NCI-H1694 (cell line): ENCODE measurements at places on chromosomes 16 and 17.

DNA sequence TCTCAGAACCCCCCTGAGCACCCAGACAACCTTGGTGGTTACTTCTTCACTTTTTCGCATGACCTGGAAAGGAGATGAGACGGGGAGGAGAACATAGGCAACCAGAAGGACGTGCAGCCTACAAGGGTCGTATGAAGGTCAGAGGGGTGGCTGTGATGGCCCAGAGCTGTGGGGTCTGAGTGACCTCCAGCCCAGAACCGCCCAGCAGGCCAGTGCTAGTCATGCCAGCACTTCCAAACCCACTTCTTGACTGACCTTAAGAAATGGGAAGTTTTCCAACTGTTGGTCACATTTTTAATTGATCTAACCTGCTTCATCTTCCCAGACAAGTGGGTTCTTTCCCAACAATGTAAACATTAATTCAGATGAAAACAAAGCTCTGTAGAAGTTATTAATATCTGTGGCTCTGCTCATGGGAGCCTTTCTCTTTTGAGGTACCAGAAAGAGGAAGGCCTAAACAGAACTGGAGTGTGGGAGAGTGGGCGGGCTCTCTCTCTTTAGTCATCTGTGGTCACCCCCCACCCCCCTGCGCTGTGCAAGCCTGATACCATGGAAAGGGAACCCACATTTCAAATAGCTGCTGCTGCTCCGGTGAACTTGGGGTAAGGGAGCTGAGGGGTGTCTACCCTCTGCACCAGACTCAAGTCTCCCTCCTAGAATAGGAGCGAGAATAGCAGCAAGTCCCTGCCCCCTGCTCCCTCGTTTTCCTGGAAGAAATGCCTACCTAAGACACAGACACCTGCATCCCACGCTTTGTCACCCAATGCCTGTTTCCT, 101.6 kb downstream of the RAB11FIP4 start:
- DNase-seq, result no peak

DNA sequence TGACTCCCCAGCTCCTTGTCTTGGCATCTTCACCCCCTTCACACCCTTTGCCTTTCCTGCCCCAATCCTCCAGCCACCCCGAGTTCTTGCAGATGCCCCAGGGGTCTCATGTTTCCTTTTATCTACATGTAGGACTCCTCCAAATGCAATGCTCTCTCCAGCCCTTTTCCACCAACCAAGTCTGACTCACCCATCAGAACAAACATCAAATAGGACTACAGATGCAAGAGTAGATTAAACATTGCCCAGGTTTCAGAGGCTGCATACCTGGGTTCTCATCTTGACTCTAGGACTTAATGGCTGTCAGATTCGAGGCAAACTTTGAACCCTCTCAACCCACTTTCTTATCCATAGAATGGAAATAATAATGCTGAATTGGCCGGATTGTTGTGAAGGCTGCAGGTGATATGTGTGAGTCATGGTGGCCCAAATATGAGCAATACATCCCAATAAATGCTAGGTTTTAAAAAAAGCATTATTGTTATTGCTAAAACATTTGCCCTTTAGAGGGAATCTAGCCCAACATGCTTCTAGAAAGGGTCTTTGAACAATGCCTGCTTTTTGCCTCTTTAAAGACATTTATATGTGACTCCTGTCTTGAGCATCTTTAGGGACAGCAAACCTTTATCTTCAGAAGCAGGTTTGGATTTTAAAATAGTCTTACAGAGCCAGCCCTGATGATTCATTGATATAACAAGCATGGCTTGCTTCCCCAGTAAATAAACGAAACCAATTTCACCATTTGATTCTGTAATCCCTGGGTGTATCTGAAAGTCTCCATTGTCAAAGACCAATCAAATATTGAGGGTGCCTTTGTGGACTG, 310.1 kb downstream of the FOXL1 start:
- DNase-seq, result no peak

DNA sequence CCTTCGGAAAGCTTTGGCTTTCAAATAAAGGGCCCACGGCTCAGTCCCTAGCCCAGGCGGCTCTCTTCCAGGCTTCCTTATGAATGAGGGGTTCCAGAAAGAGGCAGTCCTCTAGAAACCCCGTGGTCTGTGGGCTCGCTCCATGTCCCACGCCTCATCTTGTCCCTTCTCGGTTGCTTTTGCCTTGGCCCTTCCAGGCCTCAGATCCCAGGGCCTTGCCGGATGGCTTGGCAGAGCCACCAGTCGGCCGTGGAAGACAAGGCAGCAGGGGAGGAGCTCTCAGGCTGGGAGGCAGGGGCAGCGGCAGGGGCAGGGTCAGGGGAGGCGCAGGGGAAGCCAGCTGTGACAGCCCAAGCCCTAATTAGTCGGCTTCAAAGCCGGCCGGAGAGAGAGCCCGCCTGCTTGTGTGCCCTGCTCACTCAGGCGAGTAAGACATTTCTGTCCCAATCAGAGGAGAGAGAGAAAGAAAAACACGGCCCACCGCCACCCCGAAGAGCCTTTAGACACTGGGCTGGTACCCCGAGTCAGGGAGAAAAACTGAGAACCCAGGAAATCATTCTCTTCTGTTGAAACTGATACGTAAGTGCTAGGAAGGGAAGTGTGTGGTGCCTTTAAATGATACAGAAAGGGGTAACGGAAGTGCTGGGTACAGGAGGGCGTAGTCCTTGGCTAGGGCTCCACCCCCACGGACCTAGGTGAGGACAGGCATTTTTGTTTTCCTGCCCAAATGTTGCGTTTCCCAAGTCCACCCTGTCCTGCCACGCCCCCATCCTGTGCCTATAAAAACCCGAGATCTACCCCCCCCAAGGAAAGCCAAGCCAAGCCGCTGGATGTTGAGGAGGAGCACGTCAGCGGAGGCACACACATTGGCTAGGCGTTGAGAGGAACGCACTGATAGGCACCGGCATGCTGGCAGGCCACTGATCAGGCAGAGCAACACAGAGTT, 27.8 kb upstream of the MEIOC start:
- DNase-seq, result no peak

GRCh38 chr16:1781758-1782407, 488 bp downstream of the SPSB3 start:
- DNase-seq, result no peak

- DNase-seq, result no peak
Observed at GRCh38 chr16:66844009-66844341, 239 bp upstream of the CA7 start.

DNA sequence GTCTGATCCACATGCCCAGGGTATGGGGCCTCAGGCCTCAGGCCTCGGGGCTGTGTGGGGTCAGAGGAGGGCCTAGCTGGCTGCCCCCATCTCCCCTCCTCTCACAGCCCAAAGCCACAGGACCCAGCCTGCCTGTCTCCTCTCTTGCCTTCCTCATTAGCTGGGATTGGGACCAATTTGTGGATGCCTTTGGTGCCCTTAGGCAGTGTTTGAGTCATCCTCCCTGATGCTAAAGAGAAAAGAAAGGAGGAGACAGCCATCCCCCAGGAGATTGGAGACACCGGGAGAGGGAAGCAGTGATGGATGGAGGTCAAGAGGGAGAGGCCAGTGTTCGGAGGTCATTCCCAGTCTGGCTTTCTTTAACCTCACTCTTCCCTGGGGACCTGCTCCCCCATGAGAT, 23.3 kb upstream of the NOG start:
- no peak for DNase-seq

GRCh38 chr17:74045608-74046280, 157.7 kb upstream of the RPL38 start:
- DNase-seq, result no peak
